ENCODE measurements at places on chromosomes 13 and 19. TPM values are rescaled to one million over a fixed set of nuclear protein-coding genes. Genes with fewer than 3 reads are reported as not detected.

Gene TM9SF2
- 172 TPM for total RNA-seq

Gene C2CD4C
- not detected for total RNA-seq

DNA sequence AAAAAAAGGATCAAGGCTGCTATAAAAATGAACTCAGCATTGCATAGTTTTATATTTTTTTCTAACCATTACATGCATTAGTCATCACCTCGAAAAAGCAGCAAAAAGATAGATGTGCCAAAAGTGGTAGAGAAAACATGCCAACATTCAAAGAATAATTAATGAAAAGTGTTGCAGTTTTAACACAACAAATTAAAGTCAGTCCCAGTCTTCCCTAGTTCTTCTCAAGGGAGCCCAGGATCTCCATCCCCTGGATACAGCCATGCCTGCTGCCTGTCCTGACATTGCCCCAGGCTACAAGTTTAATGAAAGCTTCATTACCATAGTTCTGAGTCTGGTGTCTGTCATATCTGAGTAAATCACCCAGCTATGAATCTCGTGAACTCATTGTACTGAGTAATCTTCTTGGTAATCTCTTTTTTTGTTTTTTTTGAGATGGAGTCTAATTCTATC is 116.6 kb upstream of the KLF12 start:
- peak; percentile 77 for DNase-seq

DNA sequence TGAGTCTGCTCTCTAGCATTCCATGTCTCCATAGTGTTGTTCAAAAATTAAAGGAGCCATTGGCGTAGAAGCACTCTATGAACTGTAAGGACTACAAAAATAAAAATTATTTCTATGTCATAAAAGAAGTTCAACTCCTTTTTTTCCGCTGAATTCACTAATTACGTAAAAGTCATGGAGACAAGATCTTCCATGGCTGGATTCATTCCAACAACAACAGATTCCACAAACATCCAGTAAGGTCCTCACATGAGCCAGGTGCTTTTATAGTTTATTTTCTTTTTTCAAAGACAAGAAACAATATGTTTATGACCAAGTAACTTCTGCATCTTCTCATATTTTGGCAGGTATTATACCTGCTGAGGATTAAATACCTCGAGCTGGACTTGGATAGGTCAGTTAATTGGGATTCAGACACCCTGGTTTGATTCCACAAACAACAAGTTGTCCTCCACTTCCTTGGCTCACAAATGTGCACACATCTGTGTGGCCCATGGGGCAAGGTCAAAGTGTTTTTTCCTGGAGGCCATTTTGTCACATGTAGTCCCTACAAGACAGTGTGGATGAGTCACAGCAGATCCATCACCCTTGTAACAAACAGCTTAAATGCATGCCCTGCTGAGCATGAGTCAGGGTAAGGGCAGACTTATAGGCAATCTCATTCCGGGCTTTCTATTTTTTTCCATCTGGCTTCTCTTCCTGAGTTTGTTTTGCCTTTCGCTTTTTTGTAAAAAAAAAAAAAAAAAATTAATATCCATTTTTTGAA is 475.6 kb downstream of the COG6 start:
- peak; percentile 29 for DNase-seq

Gene NLRP5
- not detected for total RNA-seq

Gene SLC7A1
- 3.8 TPM for total RNA-seq

GRCh38 chr19:56217039-56217949 is 15.2 kb downstream of the ZSCAN5C start:
- peak; percentile 17 for DNase-seq

GRCh38 chr13:44652962-44653660 is 77.0 kb upstream of the TSC22D1 start:
- peak; percentile 50 for DNase-seq

Gene TNFSF13B
- total RNA-seq: 5.6 TPM

- peak; percentile 87 for DNase-seq
These were observed 31.3 kb upstream of the HOMER3 start for GRCh38 chr19:18972301-18972811.

Gene PRRG2
- 0.27 TPM for total RNA-seq

DNA sequence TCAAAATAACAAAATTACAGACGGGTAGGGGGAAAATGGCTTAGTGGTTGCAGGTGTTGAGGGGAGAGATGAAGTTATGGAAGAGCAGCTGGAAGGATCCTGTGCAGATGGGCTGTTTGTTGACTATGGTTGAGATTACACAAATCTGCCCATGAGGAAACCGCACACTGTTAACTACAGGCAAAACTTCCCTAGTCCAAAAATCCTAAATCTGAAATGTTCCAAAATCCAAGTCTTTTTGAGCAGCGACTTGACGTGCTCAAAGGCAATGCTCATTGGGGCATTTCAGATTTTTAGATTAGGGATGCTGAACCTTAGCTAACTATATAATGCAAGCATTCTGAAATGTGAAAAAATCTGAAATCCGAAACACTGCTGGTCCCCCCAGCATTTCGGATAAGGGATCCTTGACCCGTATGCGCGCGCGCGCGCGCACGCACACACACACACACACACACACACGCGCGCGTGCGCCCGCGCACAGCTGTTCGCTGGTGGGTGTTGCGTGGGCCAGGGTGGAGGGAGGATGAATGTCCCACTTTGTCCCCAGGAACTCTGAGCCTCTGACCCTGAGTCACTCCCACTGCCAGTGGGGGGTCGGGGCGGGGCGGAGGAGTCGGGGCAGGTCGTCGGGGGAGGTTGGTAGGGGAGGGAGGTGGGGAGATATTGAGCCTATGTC is 6.8 kb downstream of the F2RL3 start:
- peak; percentile 9 for DNase-seq

Gene CPT1C
- total RNA-seq: 23.4 TPM

DNA sequence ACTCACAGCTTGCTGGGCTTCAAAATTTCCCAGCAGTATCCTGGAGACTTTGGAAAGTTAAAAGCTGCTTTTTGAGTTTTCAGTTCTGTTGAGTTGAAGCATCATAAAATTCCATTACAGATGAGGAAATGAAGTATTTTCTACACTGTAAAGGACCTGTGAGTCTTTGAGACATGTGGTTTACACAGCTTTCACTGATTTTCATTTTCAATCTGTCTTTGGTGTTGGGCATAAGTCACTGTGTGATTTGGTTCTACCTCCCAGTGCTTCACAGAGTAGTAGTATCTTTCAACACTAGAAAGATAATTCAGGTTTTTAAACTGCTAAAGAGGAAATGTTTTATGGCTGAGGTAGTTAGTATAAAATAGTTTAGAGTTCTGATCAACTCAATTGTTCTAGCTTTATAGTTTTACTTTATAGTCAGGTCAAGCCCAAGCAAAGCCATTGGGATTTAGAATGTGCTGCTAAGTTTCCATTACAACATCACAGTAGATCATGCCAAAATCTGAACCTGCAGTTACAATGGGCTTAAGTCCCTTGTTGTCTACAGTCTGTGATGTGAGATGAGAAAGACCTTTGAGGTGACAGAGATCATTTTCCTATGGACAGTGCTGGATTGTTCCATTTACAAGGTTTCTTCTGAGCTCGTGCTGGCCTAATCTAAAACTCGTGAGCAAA is 161.6 kb downstream of the FLT1 start:
- DNase-seq: peak; percentile 43

DNA sequence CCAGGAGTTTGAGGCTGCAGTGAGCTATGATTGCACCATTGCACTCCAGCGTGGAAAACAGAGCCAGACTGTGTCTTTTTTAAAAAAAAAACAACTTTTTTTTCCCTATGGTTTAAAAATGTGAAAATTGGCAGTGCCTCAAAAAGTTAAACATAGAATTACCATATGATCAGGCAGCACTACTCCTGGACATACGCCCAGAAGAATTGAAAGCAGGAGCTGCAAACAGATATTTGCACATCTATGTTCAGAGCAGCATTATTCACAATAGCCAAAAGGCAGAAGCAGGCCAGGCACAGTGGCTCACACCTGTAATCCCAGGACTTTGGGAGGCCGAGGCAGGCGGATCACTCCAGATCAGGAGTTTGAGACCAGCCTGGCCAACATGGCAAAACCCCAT is 3.8 kb upstream of the RETN start:
- DNase-seq: peak; percentile 83

- DNase-seq: no peak
These were observed 350.1 kb downstream of the PCDH9 start for GRCh38 chr13:66879988-66880387.

- peak; percentile 77 for DNase-seq
These were observed 287.5 kb upstream of the SOX21 start for GRCh38 chr13:94999871-95000270.

Gene MAP4K1
- 0.57 TPM for total RNA-seq

DNA sequence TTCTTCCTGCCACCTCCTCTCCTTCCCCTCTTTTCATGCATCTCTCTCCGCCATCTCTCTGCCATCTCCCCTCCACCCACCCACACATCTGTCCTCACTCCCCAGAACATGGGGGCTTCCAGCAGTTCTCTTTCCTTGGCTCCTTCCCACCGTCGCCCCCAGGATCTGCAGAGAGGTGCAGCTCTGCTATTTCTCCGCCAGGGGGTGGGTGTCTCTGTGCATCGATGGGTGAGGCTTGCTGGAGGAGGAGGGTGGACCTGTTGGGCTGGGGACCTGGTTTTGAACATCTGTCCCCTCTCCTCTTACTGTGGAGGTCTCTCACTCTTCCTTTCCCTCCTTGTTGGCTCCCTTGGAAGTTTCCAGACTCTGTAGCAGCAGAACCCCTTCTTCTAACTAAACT is 51.7 kb downstream of the MYH14 start:
- DNase-seq: no peak

DNA sequence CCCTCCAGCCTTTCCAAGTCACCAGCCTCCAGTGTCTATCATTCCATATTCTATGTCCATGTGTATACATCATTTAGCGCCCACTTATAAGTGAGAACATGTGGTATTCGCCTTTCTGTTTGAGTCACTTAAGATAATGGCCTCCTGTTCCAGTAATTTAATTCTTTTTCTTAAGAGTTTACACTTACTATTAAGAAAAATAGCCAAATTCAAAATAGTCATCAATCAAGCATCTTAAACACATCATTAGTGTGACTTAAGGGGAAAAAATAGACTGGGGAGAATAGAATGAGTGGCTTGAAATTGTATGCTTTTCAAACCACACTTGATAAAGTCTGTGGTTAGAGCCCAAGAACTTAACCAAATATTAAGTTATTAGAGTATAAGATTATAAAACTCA is 248.0 kb downstream of the MAB21L1 start:
- DNase-seq: no peak

GRCh38 chr19:3902317-3902973 is 22.0 kb downstream of the ATCAY start:
- DNase-seq: no peak

Gene ALDH16A1
- 25.0 TPM for total RNA-seq

Measured in fibroblast of the aortic adventitia (primary cell).